ENCODE measurements at places on chromosomes 3 and 15.
A peak's percentile ranks its signal among the peaks of the same experiment; 100 is the strongest.

DNA sequence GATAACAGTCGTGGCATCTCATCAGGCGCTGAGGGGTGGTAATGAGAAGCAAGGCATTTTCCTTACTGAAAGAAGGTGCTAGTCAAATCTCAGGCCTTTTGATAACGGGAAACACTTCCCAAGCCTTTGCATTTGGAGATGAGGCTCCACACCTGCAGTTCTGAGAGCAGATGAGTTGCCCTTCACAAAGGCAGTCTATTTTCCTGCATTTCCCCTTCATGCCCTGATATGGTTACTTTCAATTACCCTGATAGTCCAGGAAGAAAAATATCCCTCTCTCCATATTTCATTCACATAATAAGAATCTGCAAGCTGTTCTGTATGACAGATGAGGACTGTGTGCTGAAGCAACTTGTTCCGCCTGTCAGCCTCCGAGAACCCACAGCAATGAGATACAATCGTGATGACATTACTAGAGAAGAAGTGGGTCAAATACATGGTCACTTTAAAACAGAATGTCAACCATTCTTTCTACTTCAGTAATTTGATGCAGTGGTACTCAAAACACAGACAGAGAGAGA, 25.0 kb downstream of the FHIT start:
- no peak for DNase-seq

- no peak for DNase-seq
Observed at GRCh38 chr3:12536423-12536822, 8.9 kb downstream of the MKRN2OS start.

DNA sequence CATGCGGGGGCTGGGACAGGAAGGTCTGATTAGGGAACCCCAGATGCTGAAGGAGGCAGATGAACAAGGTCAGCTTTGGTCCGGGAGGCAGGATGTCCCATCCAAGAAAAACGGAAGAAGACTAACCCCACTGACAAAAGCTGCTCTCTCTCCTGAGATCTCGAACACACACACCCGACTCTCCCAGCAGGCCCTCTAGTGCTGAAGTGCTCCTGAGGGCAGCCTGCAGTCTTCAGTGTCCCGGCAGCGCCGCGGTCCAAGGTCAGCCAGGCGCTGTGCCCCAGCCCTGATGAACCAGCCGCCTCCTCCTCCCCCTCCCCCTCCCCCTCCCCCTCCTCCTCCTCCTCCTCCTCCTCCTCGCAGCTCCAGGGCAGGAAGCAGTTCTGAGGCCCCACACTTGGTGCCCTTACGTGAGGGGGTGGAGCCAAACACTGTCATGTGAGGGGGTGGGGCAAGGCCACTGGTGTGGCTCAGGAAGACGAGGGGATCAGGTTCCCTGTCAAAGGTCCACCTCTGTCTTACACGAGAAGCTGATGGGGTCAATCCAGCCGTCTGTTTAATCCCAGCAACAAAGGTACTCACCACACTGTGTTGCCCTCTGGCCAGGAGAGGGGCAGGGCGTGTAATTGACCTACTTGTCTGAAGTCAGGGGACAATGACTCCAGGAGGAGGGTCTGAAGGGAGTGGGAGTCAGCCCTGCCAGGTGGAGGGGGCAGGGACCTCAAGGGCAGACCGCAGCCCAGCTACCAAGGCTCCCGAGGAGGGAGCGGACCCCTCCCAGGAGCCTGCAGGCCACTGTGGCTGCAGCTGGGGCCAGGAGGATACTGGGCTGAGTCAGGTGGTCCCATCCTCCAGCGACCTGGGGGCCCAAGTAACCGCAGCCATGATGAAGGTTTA, 34.3 kb downstream of the PRR23E start:
- DNase-seq = no peak

- DNase-seq = no peak
Observed at GRCh38 chr3:36918050-36918449, 26.8 kb downstream of the TRANK1 start.

GRCh38 chr3:32432711-32433530, 41.3 kb downstream of the CMTM7 start:
- DNase-seq = no peak

GRCh38 chr3:77039606-77040171, at the start of gene ROBO2:
TSS of gene ROBO2 (plus strand) at chr3:77040099. CDS start at chr3:77040786, 687 bp downstream.
- DNase-seq = no peak

- DNase-seq = no peak
Observed at GRCh38 chr3:25957026-25957425, 167.1 kb downstream of the OXSM start.

GRCh38 chr3:8303466-8303865, 198.2 kb upstream of the LMCD1 start:
- DNase-seq = no peak

- DNase-seq = no peak
Observed at GRCh38 chr3:7205962-7206361, 345.0 kb downstream of the GRM7 start.

GRCh38 chr3:172102123-172102882, 62.9 kb downstream of the FNDC3B start:
- DNase-seq = no peak

DNA sequence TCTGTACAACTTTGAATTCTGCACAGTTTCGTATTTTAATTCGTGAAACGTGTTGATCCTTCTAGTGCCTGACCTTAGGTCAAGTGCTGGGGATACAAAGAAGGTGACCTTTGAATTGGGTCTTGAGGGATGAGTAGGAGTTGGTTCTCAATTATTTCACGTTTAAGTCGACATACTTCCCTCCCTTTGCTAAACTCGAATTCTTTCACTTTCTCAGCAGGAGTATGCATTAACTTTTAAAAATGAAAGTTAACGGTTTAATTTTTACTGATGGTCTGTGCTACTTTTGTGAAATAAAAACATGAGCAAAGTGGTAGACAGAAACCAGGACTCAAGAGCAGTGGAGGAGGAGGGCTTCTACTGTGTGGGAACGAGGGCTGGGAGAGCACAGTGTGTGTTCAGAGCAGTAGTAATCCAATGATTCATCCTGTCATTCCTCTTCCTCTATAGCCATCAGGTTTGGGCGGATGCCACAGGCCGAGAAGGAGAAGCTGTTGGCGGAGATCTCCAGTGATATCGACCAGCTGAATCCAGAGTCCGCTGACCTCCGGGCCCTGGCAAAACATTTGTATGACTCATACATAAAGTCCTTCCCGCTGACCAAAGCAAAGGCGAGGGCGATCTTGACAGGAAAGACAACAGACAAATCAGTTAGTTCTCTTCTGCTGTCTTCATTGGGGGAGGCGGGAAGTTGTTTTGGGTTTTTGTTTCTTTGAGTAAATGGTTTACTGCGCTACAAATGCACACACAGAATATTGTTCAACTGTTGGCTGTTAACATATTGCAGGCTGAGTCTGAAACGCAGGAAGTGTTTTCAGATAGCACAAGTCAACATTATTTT, 78.6 kb upstream of the TSEN2 start:
- no peak for DNase-seq

DNA sequence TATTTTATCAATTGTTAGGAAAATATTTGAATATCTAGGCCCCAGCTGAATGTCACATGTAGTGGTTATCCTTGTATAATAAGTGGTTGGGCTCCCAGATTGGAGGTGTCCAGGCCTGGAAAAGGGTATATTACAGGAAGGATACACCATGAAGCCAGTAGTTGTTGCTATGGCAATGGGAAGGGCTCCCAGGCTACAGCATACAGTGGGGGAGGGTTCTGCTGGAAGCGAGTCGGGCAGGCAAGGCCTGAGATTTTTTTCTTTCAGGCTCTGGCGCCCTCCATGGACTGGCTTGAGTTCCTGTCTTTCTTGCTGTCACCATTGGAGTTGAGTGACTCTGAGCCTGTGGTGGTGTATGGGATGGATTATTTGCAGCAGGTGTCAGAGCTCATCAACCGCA, 8.9 kb downstream of the ECE2 start:
- DNase-seq = peak; percentile 51

- DNase-seq = no peak
Observed at GRCh38 chr15:99651023-99651807, 82.0 kb downstream of the LYSMD4 start.

- DNase-seq = no peak
Observed at GRCh38 chr15:61644550-61644949, 415.4 kb upstream of the RORA start.

DNA sequence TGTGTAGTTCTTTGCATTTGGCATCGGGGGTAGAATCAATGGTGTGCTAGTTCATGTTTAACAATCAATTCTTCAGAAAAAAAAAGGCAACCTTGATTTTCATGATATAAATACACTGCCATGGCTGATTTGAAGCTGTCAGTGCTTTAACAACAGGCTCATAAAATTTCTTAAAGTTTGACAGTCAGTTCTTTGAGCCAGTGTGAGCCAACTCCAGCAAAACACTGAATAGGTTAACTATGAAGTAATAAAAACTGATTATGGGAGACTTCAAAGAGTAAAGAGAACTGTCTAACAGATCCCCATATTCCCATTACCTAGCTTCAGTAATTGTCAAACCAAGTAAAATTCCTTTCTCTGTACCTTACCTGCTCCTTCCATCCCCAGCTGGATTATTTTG, 241.7 kb upstream of the SUCLG2 start:
- DNase-seq = no peak

- no peak for DNase-seq
Observed at GRCh38 chr3:81871358-81872155, 110.1 kb upstream of the GBE1 start.

DNA sequence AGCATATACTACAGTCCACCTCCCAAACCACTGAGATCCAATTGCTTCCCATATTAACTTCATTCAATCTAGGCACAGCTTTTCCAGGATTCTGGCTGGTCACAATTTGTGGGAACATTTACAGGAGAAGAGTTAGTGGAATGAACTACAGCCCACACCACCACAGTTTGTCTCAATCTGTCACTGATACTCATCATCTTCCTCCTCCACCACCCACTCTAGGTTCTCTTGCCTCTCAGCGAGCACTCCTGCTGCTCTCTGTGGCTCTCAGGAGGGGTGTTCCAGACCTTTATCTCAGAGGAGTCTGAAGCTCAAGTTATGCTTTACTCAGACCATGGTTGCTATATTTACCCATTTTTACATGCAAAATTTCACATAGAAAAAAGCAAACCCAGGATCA, 25.9 kb upstream of the PLA2G4D start:
- DNase-seq = no peak

DNA sequence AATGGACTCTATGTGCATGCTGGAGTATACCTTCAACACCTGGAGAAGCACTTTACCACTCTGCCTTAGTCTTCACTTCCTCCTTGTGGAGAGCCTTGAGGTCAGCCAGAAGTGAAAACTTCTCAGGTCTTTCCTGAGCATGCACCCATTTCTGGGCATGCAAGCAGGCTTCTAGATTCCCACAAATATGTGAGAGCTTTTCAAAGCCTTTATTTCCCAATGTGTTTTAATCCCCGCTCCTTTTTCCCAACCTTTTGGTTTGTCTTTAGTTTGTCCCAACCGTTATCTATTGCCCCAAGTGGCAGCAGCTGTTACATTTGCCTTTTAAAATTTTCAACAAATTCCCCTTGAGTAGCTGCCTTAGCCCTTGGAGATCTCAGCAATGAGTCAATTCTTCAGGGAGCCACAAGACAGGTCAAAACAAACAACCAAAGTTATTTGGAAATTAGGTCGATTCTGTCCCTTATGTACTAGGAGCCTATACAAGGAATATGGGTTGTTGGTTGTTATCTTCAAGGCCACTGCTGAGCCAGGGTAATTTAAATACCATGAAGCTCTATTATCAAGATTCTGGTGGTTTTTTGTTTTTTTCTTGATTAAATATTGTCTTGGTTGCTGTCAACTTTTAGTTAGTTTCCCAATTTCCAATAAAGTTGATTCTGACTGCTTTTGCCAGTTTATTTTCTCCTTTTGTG, 44.4 kb downstream of the LSM3 start:
- no peak for DNase-seq

DNA sequence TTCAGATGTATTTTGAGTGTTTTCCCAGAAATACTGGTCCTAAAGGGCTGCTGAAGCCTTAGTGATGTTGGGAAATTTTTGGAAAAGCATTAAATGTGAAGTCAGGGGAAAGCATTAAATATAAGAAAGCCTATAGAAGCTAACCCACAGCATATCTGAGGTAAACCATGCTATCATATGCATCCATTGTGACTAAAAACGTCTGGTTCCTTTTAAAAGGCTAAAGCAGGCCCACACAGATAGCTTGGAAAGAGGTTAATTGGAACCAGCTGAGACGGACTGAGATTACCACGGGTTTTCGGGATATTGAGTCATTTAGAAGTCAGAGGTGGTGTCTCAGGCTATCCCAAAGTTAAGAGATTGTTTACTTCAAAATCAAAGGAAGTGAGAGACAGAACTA, 78.2 kb downstream of the CYP19A1 start:
- DNase-seq = no peak

- DNase-seq = no peak
Observed at GRCh38 chr3:46138581-46138980, 69.5 kb downstream of the CCR1 start.

GRCh38 chr3:152841131-152841530, 6.2 kb downstream of the P2RY1 start:
- DNase-seq = no peak

- no peak for DNase-seq
Observed at GRCh38 chr15:79067969-79068368, 22.6 kb downstream of the RASGRF1 start.

GRCh38 chr15:76127169-76127568, 67.4 kb downstream of the TMEM266 start:
- no peak for DNase-seq
